ENCODE measurements at places on chromosomes 12 and 14.

- peak; percentile 34 for DNase-seq
These were observed 10.0 kb downstream of the PGF start for GRCh38 chr14:74945261-74945851.

- DNase-seq: peak; percentile 19
These were observed 180.4 kb downstream of the KIF26A start for GRCh38 chr14:104318558-104319490.

- peak; percentile 48 for DNase-seq
These were observed 3.0 kb upstream of the FNTB start for GRCh38 chr14:64983439-64984310.

GRCh38 chr14:21069388-21070082 lies 569 bp upstream of the ARHGEF40 start:
- no peak for DNase-seq

- no peak for DNase-seq
These were observed 43.1 kb upstream of the GTF2A1 start for GRCh38 chr14:81263777-81264410.

DNA sequence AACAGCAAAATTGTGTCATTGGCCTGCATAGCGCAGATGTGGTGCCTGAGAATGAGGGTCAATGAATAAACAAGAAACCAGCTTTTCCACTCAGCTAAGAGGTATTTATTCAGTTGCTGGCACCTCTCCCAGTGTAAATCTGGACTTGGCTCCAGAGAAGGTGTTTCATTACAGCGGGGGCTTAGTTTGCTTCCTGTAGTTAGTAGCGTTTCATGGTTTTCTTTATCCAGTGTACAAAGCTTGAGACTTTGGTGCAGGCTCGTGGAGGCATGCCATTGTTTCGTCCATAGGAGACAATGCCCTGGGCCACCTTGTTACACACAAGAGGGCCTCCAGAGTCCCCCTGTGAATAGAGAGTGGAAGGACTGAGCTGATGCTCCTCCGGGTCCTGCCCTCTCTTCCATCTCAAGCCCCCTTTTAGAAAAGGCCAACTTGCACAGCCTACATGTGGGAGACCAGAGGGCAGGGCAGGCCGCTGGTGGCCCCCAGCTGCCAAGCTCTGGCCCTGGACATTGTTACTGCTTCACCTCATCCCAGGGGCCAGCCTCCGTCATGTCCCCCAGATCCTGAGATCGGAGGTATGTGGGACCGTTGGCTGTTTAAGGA lies 3.0 kb downstream of the GZMB start:
- no peak for DNase-seq

DNA sequence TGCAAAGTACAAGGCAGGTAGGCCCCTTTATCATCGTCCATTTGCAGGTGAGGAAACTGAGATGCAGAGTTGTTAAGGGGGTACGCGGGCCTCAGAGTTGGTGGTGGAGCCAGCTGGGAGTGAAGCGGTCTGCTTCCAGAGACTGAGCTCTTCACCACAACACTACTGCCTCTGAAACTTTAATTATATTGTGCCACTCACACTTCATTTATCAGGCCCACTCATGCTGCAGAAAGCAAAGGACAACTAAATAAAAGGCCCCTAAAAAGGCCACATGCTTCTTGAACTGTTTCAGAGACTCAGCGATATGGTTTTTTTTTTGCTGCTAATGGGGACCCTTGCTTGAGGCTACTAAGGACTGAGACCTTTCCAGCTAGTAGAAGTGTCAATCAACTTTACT lies 153.1 kb downstream of the TTC7B start:
- no peak for DNase-seq

All from NCI-H446 (cell line).